Kidney (tissue), 22 donors: ENCODE measurements at places on chromosomes 4 and X. TPM values are rescaled to one million over a fixed set of nuclear protein-coding genes. Genes with fewer than 3 reads are reported as not detected.
A peak's percentile ranks its signal among the peaks of the same experiment; 100 is the strongest.

DNA sequence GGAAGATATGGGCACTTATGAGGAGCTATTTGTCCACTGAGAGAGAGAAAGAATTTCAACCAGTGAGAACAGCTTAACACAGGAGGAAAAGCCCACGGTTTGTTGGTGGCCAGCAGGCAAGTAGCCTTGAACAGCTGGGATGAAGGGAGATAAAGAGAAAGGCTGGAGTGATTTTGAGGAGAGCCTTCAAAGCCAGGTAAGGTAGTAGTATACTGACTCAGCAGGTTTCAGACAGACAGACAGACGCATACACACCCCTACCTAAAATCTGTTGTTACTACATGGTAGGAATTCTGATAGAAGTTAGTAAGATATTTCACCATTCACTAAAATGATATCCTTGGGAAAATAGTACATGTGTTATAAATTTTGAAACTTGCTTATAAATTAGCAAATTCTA lies 60.5 kb downstream of the SEC24D start:
- DNase-seq, result no peak
- H3K36me3 ChIP-seq, result no peaks in the 10 kb centered on the region
- H3K27ac ChIP-seq, result no peak overlapping the region

Gene CT47B1
- not detected for total RNA-seq

GRCh38 chr4:145523117-145523516 lies 41.5 kb downstream of the SMAD1 start:
- DNase-seq, result no peak
- H3K36me3 ChIP-seq, result no peaks in the 10 kb centered on the region
- H3K4me3 ChIP-seq, result no peak overlapping the region
- H3K27me3 ChIP-seq, result no peaks in the 10 kb centered on the region

DNA sequence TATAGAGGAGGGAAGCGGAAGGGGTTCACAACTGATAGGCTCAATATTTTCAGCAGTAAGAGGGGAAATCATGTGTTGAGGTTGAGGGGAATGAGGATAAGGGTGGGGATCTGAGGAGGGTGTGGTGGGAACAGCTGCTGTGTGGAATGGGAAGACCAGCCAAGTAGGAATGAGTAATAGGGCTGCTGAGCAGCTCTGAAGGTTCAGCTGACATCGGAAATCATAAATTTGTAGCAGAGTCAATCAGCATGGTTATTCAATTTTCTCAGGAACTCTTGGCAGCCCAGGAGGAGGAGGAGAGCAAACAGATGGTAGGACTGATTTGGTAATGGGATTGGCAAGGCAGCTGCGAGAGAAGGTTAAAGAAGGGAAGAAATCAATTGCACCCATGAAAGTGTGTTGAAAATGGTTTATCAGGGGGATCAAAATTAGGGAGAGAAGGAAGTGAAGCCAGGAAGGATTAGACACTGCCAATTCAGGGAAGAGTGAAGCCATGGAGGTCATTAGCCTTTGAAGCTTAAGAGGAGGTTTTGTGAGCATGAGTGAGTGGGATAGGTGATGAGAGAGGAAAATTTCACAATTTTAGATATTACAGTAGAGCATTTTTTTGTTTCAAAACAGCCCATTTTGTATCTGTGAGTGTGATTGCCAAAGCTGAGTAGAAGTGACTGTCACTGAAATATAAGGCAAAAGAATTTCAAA lies 82.6 kb downstream of the PCDH7 start:
- no peak for DNase-seq
- H3K27me3 ChIP-seq, result no peaks in the 10 kb centered on the region
- H3K4me3 ChIP-seq, result no peak overlapping the region
- H3K36me3 ChIP-seq, result no peaks in the 10 kb centered on the region
- no peak overlapping the region for H3K27ac ChIP-seq

GRCh38 chr4:72860766-72861165 lies 208.8 kb downstream of the COX18 start:
- no peaks in the 10 kb centered on the region for H3K36me3 ChIP-seq
- DNase-seq, result peak; percentile 19
- no peak overlapping the region for H3K27ac ChIP-seq
- no peak overlapping the region for H3K4me3 ChIP-seq
- no peaks in the 10 kb centered on the region for H3K27me3 ChIP-seq
- H3K4me1 ChIP-seq, result no peaks in the 10 kb centered on the region

Gene RPL9
- 1,087 TPM for total RNA-seq

- H3K4me3 ChIP-seq, result no peak overlapping the region
- DNase-seq, result no peak
- no peaks in the 10 kb centered on the region for H3K4me1 ChIP-seq
- H3K36me3 ChIP-seq, result no peaks in the 10 kb centered on the region
- H3K27me3 ChIP-seq, result no peaks in the 10 kb centered on the region
Observed at GRCh38 chrX:46208225-46208854, 336.9 kb downstream of the ZNF674 start.

Gene COL4A5
- total RNA-seq, result 23.9 TPM

GRCh38 chr4:186013419-186014186 lies 55.4 kb upstream of the TLR3 start:
- H3K27ac ChIP-seq, result no peak overlapping the region
- DNase-seq, result no peak
- no peak overlapping the region for H3K4me3 ChIP-seq

DNA sequence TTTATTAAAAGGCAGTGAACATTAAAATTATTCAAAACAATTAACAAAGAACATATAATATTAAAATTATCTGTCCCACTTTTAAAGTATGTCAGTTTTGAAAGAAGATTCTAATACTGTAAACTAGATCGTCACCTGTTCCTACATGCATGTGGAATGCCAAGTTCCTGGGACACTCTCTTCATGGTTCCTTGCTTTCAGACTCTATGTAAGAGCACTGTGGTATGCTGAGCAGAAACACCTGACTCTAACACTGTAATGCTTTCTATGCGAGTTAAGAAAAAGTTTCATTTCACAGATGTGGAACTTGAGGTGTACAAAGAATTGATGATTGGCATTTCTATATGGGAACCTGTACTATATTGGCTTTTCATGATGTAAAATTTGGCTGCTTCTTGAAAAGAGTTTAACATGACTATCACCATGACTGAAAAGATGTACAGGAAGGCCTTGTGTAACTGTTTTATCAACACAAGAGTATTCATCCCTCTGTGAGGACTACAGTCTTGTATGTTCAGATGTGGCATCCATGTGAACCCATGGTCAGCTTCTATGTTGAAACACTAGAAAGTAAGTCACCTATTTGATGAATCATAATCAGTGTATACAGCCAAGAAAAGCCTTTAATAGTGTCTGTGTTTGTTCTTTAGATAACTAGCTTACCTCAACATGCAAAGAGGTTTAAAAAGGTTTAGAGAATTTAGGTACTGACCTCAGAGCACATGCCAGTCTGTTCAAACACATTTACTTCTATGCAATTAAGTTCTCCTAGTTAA lies 354.5 kb downstream of the ARHGAP24 start:
- peak overlapping the region; percentile 53 for H3K27ac ChIP-seq
- H3K4me3 ChIP-seq, result peak overlapping the region; percentile 68
- DNase-seq, result no peak
- no peaks in the 10 kb centered on the region for H3K36me3 ChIP-seq
